ENCODE measurements at places on chromosomes 2 and 18. TPM values are rescaled to one million over a fixed set of nuclear protein-coding genes. Genes with fewer than 3 reads are reported as not detected.

DNA sequence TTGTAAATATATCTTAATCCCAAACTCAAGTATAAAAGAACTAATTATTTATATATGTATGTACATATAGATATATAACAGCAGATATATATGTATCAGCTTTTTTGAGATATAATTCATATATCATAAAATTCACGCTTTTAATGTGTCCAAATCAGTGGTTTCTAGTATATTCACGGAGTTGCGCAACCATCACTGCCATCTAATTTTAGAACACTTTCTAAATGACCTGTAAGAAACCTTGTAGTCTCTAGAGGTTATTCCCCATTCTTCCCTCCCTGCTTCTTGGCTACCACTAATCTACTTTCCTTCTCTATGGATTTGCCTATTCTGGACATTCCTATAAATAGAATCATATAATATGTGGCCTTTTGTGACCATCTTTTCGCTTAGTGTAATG lies 163.5 kb upstream of the TCF4 start:
- no peaks in the 10 kb centered on the region for H3K27me3 ChIP-seq
- no peak overlapping the region for H3K4me3 ChIP-seq
- no peak for DNase-seq
- H3K27ac ChIP-seq, result no peak overlapping the region
- H3K36me3 ChIP-seq, result no peaks in the 10 kb centered on the region

GRCh38 chr18:3889803-3890202 lies 439.8 kb downstream of the TGIF1 start:
- H3K36me3 ChIP-seq, result no peaks in the 10 kb centered on the region
- H3K4me1 ChIP-seq, result peaks cover 7% of the 10 kb centered on the region
- DNase-seq, result no peak
- no peak overlapping the region for H3K27ac ChIP-seq
- no peak overlapping the region for H3K4me3 ChIP-seq

DNA sequence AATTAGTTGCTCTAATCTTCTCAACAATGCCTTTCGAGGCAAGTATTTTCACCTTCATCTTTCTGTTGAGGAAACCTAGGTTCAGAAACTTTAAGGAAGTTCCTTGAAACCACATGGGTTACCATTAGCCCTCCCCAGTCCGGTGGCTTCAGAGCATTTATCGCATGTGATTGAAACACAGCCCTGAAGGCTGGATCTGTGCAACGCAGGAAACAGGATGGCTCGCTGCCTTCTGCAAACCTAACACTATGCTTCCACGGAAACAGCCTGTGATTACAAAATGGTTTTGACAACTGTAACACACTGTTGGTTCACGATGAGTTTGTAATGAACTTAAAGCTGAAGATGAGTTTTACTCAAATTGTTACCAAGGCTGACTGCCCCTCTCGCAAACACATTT lies 68.5 kb downstream of the EPB41L3 start:
- no peaks in the 10 kb centered on the region for H3K27me3 ChIP-seq
- peaks cover 6% of the 10 kb centered on the region for H3K4me1 ChIP-seq
- no peak overlapping the region for H3K4me3 ChIP-seq
- DNase-seq, result peak; percentile 50

DNA sequence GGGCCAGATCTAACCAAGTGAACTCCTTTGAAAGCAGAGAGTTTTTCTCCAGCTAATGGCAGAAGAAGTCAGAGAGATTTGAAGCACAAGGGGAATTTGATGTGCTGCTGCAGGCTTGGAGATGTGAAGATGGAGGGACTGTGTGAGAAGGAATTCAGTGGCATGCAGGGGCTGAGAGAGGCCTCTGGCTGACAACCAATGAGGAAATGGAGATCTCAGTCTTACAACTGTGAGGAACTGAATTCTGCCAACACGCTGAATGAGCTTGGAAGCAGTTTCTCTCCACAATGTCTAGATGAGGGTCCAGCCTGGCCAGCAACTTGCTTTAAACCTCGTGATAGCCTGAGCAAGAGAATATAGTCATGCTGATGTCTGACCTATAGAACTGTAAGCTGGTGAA lies 224.1 kb upstream of the DPP10 start:
- H3K4me3 ChIP-seq, result no peak overlapping the region
- no peaks in the 10 kb centered on the region for H3K36me3 ChIP-seq
- no peaks in the 10 kb centered on the region for H3K4me1 ChIP-seq
- H3K27ac ChIP-seq, result no peak overlapping the region
- H3K27me3 ChIP-seq, result no peaks in the 10 kb centered on the region

DNA sequence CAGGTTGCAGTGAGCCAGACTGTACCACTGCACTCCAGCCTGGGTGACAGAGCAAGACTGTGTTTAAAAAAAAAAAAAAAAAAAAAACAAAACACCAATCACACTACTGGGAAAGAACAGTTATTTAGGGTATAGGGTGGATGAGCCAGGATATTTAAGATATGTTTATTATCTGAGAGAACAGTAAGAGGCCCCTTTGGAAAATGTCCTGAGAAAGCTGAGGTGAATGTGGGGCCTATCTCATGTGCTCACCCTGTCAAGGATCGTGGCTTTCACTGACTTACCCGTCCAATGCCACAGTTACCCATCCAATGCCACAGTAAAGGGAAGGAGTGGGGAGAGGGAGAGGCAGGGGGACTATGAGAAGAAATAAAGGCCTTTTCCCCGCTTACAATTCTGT lies 19.9 kb upstream of the ENOSF1 start:
- no peak overlapping the region for H3K27ac ChIP-seq
- H3K4me1 ChIP-seq, result peaks cover 4% of the 10 kb centered on the region
- DNase-seq, result no peak
- H3K4me3 ChIP-seq, result no peak overlapping the region
- H3K36me3 ChIP-seq, result no peaks in the 10 kb centered on the region
- no peaks in the 10 kb centered on the region for H3K27me3 ChIP-seq

DNA sequence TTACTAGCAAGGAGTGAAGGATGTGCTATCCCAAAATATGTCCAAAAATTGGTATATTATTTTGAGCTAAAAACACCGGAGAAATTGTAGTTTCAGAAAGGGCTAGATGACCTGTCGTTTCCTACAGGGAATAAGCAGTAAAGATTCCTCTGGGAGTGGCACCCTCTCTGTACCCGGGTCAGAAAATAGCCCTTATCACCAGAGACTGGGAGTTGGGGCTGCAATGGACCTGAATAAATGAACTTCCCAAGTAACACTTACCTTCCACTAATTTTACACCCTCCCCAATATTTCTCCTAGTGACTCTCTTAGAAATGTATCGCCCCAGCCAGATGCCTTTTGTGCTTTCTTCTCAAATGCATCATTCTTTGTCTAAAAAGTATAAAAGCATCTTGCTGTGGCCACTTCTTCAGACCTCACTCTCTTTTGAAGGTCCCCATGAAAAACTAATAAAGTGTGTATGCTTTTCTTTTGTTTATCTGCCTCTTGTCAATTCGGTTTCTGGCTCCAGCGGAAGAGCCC lies 734 bp upstream of the RMC1 start:
- no peaks in the 10 kb centered on the region for H3K27me3 ChIP-seq
- H3K4me3 ChIP-seq, result peak overlapping the region; percentile 29
- H3K36me3 ChIP-seq, result no peaks in the 10 kb centered on the region
- no peak for DNase-seq
- H3K27ac ChIP-seq, result peak overlapping the region; percentile 60
- H3K4me1 ChIP-seq, result peaks cover 18% of the 10 kb centered on the region

- no peak for DNase-seq
- no peaks in the 10 kb centered on the region for H3K27me3 ChIP-seq
- H3K27ac ChIP-seq, result no peak overlapping the region
- H3K36me3 ChIP-seq, result no peaks in the 10 kb centered on the region
Observed at GRCh38 chr2:9802576-9802993, 40.7 kb upstream of the TAF1B start.

DNA sequence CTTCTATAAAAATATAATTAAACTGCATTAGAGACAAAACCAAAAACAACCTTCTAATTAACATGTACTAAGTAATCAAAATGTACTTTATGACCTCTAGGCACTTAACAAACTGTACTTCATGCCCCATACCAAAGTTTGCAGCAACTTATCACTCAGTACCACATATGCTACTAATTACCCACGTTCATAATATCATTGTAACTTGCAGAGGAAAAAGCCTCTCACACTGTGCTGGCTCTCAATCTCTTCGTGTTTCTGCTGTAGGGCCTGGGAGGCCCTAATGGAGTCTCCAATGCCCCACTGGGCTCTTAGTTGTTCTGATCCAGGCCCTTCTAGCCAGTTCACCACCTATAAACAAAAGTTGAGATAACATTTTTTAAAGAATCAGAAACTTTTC lies 82.1 kb upstream of the CCDC141 start:
- no peaks in the 10 kb centered on the region for H3K27me3 ChIP-seq
- H3K4me1 ChIP-seq, result no peaks in the 10 kb centered on the region
- no peak for DNase-seq
- H3K4me3 ChIP-seq, result no peak overlapping the region
- H3K27ac ChIP-seq, result no peak overlapping the region

DNA sequence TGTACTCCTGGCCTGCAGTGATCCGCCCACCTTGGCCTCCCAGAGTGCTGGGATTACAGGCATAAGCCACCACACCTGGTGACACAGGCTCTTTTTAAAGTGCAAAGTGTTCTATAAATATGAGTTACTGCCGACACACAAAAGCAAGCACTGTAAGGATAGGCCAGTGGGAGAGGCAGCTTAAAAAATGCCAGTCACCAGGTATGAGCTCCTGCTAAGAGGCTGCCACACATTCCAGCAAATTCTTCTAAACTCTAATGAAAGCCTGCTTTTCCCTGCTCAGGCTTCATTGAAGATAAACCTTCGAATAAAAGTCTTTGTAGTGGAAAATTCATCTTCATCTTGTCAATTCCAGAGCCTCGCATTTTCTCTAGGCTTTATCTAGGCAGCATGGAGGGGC lies 203.0 kb upstream of the PID1 start:
- no peaks in the 10 kb centered on the region for H3K36me3 ChIP-seq
- H3K4me3 ChIP-seq, result no peak overlapping the region
- no peaks in the 10 kb centered on the region for H3K27me3 ChIP-seq

DNA sequence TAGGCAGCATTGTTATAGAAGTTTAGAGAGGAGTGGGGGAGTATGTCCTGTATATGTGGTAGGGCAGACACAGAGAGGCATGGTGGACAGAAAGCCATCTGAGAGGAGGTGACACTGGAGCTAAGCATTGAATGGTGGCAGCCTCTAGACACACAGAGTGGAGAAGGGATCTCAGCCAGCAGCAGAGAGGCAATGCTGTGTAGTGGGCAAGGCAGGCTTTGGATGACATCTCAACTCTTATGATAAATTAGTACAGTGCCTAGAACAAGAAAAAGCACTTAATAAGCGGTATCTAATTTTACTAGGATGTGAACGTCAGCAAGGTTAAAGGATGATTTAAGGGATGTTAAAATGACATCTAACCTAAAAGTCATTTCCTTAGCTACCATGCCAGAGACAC lies 22.5 kb upstream of the CERS6 start:
- H3K4me3 ChIP-seq, result no peak overlapping the region
- H3K27me3 ChIP-seq, result peaks cover 2% of the 10 kb centered on the region
- DNase-seq, result no peak
- no peaks in the 10 kb centered on the region for H3K4me1 ChIP-seq
- no peaks in the 10 kb centered on the region for H3K36me3 ChIP-seq

DNA sequence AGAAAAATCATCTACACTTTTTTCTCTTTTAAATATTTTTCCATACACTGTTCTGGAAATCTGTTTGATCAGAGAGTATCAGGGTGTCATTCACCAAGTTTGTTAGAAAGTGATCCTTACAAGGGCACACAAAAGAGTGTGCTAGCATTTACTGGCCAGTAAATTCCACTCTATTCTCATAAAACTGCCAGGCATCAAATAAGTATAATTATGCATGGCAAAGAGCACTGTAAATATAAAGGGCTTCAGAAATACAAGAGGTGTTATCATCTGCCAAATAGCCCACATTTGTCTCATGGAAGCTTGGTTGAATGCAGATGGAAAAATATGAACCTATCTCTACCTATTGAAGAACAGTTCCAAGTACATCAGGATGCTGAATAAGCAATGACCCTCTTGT lies 847.3 kb upstream of the ACVR2A start:
- no peak for DNase-seq
- no peaks in the 10 kb centered on the region for H3K4me1 ChIP-seq
- no peaks in the 10 kb centered on the region for H3K36me3 ChIP-seq
- H3K27me3 ChIP-seq, result no peaks in the 10 kb centered on the region

DNA sequence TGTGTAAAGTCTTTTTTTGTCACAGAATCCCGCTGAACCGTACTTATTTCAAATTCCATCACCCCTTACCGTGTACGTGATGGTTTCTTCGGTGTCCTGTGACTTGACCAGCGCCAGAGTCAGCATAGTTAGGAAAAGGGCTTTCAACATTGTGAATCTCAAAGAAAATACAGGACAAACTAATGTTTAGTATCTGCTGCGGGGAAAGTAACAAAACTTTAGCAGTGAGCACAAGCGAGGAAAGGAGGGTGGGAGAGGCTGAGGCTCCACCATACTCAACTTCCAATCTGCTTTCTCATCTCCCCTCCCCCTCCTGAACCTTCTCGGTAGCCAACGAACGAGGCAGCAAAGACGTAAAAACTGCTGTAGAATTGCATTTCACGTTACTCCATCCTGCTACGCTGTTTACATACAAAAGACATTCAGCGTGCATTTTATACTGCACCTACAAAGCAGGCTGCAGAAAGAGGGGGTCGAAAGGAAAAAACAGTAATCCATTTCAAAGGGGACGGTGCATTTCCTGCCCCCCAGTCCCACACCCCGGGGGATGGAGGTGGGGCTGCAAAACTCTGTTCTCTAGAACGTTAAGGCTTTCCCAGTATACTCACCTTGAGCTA lies 1.2 kb downstream of the EFEMP1 start:
- no peaks in the 10 kb centered on the region for H3K27me3 ChIP-seq
- H3K36me3 ChIP-seq, result peaks cover 24% of the 10 kb centered on the region
- peak; percentile 79 for DNase-seq
- peaks cover 53% of the 10 kb centered on the region for H3K4me1 ChIP-seq

GRCh38 chr2:120669121-120669952 lies 66.3 kb upstream of the GLI2 start:
- peak; percentile 68 for DNase-seq
- no peaks in the 10 kb centered on the region for H3K36me3 ChIP-seq
- peaks cover 7% of the 10 kb centered on the region for H3K27me3 ChIP-seq
- H3K4me1 ChIP-seq, result peaks cover 7% of the 10 kb centered on the region
- no peak overlapping the region for H3K27ac ChIP-seq

Gene PJVK
- 1.4 TPM for total RNA-seq

Gene IL1RL1
- 44.0 TPM for total RNA-seq

Gene TBC1D8
- total RNA-seq, result 30.6 TPM

Gene SPP2
- not detected for total RNA-seq

Gene LYG2
- total RNA-seq, result not detected

Gene WDR54
- 24.9 TPM for total RNA-seq

All from endothelial cell of umbilical vein (primary cell).